ENCODE measurements at places on chromosomes 3 and 15.
A peak's percentile ranks its signal among the peaks of the same experiment; 100 is the strongest.

- no peak for DNase-seq
These were observed 10.0 kb upstream of the SNTN start for GRCh38 chr3:63642488-63642887.

DNA sequence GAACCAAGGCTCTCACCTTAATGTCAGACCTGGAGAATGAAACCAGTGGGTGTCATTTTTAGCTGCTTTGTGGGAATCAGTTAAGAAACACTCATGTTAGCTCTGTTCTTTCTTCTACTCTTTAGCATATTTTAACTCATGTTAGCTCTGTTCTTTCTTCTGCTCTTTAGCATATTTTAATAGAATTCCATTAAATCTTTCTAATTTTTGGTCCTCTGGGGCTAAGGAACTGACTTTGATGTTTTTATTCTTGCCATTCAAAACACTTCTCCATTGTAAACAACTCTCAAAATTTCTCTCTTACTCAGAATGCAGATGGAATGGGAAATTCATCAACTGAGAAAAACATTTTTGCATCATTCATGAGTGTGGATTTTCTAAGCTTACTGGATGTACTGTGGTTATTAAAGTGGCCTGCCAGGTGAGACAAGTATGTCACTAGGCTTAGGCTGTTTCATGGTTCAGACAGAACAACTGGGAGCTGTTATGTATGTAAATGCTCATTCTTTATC is 680.6 kb downstream of the ROBO2 start:
- DNase-seq, result no peak

- DNase-seq, result no peak
These were observed 1.4 kb downstream of the CHL1 start for GRCh38 chr3:197828-198491.

- peak; percentile 74 for DNase-seq
These were observed 173.6 kb upstream of the BHLHE40 start for GRCh38 chr3:4805662-4806061.

GRCh38 chr15:51443282-51443914 is 101.9 kb downstream of the GLDN start:
- DNase-seq, result no peak

DNA sequence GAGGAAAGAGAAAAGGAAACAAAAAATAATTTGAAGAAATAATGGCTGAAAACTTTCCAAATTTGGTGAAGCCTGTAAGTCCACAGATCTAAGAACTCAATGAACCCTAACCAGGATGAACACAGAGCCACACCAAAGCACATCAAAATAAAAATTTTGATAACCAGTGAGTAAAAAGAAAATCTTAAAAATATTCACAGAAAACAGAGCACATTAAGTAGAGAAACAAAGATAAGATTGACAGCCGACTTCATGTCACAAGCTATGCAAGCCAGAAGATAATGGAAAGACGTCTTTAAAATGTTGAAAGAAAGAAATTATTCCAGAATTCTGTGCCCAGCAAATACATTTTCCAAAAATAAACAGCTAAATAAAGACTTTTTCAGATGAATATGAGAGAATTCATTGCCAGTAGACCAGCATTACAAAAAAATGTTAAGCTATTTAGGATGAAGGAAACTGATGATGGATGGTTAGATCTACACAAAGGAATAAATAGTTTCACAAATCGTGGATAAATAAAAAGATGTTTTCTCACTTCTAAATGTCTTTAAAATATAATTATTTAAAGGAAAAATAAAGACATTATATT is 140.2 kb upstream of the SKOR1 start:
- no peak for DNase-seq

GRCh38 chr3:124760601-124761000 is 30.3 kb downstream of the UMPS start:
- no peak for DNase-seq

- no peak for DNase-seq
These were observed 384.1 kb downstream of the PLOD2 start for GRCh38 chr3:145776782-145777408.

GRCh38 chr3:156816794-156817645 is 9.1 kb upstream of the LEKR1 start:
- DNase-seq, result peak; percentile 90

- DNase-seq, result no peak
These were observed 812 bp upstream of the SEC62 start for GRCh38 chr3:169965562-169966427.

GRCh38 chr3:33217866-33218445 is 654 bp downstream of the SUSD5 start:
- no peak for DNase-seq

- no peak for DNase-seq
These were observed 156.4 kb downstream of the LRRC28 start for GRCh38 chr15:99407716-99408115.

DNA sequence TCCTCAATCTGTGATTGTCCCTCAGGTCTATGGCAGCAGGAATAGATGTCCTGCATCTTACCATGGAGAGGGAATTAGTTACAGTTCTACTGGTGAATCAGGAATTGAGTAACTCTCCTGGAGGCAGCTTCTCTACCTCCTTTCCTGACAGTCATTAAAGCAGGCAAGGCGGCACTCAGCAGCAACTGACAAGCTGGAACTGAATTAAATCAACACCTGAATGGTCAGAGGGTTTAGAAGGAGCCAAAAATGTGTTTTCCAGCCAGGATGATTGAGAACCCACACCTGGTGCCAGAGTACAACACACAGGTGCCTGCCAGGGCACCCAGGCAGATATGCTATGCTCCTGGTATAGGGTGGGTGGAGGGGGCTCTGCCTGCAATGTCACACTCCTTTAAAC is 43.1 kb upstream of the TIPARP start:
- DNase-seq, result no peak

DNA sequence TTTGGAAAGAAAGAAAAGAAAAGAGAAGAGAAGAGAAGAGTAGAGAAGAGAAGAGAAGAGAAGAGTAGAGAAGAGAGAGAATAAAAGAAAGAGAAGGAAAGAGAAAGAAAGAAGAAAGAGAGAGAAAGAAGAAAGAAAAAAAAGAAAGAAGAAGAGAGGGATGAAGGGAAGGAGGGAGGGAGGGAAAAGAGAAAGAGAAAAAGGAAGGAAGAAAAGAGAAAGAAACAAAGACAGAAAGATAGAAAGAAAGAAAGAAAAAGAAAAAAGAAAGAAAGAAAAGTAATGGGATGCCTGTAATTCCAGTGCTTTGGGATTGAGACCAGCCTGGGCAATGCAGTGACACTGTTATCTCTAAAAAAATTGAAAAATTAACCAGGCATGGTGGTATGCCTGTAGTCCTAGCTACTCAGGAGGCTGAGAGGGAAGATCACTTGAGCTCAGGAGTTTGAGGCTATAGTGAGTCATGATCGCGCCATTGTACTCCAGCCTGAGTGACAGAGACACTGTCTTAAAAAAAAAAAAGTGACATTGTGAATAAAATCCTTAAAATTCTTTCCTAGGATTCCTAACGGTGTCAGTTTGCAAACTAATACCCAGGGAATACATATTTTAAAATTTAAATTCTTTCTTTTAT is 1.7 kb downstream of the RASL12 start:
- DNase-seq, result no peak

DNA sequence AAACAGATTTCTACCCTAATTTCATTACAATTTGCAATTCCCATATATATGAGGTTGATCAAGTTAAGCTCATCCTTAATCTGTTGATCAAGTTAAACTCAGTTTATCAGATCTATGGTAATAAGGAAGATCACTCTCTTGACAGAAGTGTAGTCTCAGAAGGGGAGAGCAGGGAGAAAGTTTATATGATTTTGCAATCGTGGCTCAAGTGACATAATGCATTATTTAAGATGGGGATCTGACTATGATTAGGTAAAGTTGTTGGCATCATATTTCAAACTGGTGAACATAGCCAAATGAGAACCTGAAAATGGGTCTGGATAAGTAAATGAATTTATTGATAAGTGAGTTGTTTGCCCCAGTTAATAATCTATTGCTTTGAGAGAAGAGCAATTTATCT is 995.3 kb downstream of the OTOL1 start:
- DNase-seq, result no peak

DNA sequence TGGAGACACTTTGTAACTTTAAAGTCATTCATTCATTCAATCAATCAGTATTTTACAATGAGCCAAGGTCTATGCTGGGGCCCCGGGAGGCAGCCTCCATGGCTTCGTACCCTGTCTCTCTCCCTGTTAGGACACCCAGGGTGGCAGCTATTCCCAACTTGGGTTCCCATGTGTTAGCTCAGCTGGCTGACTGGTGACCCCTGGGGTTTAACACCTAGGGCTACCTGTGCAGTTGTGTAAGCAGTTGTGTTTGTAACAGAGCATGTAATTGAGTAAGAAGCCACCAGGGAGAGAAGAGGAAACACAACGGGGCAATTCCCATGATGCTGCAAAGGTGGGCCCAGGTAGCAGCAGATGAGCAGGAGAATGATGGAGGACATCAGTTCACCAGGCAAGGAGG is 132.4 kb downstream of the ADAMTS9 start:
- DNase-seq, result no peak

DNA sequence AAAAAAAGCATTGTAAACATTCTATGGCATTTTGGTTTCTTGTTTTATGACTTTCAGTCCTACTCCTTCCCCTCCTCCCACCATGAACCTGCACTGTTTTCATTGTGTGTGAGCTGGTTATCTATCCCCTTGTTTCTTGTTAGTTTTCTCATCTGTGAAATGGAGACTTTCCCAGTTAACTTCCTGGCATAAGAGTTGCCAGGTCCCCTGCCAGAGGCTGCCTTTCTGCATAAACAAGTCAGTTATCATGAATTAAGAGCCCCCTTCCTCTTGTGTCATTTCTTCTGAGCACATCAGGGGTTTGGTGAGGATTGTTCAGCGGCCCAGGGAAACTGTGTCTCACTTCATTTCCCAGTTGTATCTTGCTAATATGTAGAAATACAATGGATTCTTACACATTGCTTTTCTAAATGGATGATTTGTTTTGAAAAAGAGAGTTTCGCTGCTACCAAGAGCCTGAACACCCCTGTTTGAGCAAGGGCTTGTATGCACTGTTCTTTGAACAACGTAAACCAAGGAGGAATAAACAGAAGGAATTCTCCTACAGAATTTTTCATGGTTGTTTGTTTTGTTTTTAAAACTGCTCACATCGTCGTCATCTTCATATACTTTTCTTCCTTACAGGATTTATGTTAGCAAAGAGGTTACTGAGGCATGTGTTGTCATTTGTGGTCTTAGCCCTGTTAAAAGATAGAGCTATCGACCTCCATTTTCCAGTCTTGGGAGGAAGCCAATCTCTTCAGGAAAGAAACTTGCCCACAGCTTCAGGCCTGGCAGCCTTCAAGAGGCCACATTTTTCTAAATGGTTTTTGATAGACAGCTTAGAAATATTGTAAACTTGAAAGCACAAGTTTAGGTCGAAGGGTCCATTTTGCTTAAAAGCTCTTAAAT is 144.6 kb upstream of the IL12A start:
- no peak for DNase-seq

- DNase-seq, result no peak
These were observed at the start of gene COL6A6 for GRCh38 chr3:130516645-130517512. Gene COL6A6, plus strand, starts transcription at chr3:130517177. Its CDS starts 43,188 bp downstream, at chr3:130560365.

DNA sequence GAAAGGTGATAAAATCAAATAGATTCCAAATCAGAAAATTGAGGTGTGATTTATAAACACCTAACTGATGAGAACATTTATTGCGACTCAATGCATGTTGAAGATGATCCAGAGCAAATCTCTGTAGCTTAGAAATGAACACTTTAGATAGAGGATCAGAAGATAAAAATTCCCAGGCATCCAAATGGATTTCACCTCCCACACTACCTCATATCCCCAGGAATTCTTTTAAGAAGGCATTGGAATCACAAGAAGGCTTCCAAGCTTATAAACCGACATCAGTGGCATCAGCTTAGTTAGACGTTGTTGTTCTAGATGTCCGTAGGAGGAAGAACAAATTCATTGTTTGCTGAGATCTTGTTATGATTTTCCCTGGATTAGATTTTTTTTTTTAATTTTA is 154.4 kb downstream of the EBLN2 start:
- no peak for DNase-seq

GRCh38 chr3:100073714-100074307 is 40.5 kb downstream of the FILIP1L start:
- peak; percentile 21 for DNase-seq

GRCh38 chr3:128060473-128061381 is 8.5 kb downstream of the SEC61A1 start:
- no peak for DNase-seq

DNA sequence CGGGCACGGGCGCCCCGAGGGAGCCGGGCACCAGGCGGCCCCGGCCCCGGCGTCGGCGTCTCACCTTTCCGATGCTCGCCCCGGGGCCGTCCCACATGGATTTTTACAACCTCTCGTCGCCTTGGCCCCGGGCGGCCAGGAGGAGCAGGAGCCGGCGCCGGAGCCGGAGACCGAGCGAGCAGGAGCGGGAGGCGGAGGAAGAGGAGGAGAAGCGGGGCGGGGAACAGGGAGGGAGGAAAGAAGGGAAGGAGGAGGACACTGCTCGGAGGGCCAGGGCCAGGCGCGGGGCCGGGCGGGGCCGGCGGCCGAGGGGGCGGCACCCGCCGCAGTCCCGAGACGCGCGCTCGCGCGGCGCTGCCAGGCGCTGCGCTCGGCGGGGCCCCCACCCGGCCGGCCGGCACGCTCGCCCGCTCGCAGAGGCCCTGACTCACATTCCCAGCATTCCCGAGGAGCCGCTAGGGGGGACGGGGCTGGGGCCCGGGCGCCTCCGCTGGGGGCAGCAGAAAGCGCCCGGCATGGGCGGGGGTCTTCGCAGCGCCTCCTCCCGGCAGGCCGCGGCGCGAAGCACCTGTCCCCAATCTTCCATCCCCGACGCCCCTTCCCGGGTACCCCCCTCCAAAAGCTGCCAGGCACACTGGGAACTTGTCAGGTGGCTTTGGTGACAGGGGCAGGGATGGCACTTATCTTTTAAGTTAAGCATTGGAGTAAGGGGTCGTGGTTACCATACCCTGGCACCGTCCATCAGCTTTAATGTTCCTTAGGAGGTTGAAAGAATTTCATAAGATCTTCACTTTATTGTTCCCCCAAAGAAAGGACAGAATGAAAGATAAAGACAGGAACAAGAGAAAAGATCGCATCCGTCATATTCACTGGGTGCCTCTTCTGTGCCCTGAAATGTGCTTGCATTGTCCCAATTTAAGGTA is at the start of gene ERC2:
Gene ERC2, minus strand, starts transcription at position 284 of the 923 bp plus-strand sequence.
- no peak for DNase-seq

DNA sequence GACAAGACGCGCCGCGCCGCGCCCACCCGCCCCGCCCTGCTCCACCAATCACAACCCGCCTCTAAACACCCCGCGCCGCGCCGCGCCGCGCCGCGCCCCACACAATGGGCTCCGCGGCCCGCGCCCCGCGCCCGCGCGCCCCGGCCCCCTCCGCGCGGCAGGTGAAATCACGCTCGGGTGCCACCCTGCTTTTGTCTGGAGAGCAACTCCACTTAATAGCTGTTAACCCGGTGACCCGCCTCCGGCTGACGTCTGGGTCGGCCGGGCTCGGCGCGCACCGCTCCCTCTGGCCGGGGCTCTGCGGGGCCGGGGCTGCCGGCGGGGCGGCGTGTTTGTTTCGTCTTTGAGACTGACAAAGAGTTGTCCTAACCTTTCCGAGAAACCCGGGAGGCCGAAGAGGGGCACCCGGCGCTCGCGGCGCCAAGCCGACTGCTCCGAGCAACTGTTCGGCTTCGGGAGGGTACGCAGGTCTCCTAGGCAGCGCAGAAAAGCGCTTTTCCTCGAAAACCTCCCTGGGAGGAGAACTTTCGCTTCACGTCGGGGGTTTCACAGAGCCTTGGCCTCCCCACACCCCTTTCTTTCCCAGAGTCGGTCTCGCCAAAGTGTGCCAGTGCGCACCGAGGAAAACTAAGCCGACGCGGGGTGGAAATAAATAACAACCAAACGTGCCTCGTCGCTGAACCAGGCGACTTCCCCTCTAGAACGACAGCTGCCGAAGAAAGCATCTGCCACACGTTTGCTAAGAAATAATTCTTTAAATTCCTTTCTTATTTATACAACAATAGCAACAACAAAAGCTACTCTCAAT is 518.4 kb downstream of the FOXP1 start:
- DNase-seq, result peak; percentile 56

GRCh38 chr3:43222590-43222989 is 63.8 kb upstream of the SNRK start:
- DNase-seq, result no peak

Data from stimulated activated naive CD8-positive, alpha-beta T cell treated with anti-CD3 and anti-CD28 coated beads, Interleukin-15, amount 100 ng/mL, for 72 hours (primary cell).